ENCODE measurements at places on chromosomes 11 and 22. TPM values are rescaled to one million over a fixed set of nuclear protein-coding genes. Genes with fewer than 3 reads are reported as not detected.
A peak's percentile ranks its signal among the peaks of the same experiment; 100 is the strongest.

The DRG1 gene
- total RNA-seq: 81.0 TPM

The APLNR gene
- total RNA-seq: not detected

The EXPH5 gene
- 3.3 TPM for total RNA-seq

DNA sequence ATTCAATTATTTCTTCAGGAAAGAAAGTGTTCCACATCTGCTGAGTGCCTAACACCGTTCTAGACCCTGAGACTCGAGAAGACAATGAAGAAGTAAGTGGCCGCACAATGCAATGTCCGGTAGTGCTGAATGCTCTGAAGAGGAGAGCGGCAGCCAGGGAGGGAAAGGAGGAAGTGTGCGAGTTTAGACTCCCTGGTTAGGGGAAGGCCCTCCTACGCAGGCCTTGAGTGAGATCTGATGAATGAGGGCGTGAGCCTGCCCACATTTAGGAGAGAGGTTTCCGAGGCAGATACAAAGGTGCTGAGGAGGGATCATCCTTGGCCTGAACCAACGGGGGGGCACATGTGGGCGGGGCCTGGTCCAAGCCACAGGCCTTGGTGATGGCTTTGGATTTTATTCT, 558.6 kb downstream of the NTM start:
- DNase-seq: no peak

DNA sequence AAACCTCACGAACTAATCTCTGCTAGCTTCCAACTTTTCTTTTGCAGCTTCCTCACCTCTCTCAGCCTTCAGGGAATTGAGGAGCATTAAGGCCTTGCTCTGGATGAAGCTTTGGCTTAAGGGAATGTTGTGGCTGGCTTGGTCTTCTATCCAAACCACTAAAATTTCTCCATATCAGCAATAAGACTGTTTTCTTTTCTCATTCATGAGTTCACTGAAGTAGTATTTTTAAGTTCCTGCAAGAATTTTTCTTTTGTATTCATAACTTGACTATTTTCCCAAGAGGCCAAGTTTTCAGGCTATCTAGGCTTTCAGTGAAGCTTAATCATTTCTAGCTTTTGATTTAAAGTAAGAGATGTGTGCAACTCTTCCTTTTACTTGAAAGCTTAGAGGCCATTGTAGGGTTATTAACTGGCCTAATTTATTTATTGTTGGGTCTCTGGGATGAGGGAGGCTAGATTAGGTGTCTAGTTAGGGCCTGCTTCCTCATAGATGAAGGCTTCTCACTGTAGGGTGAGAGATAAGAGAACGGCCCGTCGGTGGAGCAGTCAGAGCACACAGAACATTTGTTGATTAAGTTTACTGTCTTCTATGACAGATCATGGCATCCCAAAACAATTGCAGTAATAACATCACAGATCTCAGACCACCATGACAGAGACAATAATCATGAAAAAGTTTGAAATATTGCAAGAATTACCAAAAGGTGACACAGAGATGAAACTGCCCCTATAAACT, 33.2 kb downstream of the CSF2RB start:
- DNase-seq: no peak

DNA sequence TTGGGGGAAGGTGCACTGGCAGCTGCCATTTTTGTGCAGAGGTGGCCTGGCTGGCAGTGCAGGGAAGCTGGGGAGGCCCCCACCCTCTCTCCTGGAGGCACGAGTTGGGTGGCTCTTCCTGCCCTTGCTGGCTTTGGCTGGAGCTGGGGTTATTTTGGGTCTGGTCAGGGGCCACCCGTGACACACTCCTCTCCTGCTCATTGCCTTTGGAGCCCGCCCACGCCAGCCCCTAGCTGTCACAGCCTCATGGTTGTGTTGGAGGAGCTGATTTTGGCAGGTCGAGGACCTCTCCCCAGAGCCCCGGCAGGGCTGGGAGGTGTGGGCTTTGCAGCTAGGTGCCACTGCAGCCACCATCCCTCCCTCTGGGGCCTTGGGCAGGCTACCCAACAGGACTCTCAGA, 21.5 kb downstream of the FBLN1 start:
- DNase-seq: no peak

- DNase-seq: no peak
Observed at GRCh38 chr11:79982185-79982584, 541.4 kb upstream of the TENM4 start.

DNA sequence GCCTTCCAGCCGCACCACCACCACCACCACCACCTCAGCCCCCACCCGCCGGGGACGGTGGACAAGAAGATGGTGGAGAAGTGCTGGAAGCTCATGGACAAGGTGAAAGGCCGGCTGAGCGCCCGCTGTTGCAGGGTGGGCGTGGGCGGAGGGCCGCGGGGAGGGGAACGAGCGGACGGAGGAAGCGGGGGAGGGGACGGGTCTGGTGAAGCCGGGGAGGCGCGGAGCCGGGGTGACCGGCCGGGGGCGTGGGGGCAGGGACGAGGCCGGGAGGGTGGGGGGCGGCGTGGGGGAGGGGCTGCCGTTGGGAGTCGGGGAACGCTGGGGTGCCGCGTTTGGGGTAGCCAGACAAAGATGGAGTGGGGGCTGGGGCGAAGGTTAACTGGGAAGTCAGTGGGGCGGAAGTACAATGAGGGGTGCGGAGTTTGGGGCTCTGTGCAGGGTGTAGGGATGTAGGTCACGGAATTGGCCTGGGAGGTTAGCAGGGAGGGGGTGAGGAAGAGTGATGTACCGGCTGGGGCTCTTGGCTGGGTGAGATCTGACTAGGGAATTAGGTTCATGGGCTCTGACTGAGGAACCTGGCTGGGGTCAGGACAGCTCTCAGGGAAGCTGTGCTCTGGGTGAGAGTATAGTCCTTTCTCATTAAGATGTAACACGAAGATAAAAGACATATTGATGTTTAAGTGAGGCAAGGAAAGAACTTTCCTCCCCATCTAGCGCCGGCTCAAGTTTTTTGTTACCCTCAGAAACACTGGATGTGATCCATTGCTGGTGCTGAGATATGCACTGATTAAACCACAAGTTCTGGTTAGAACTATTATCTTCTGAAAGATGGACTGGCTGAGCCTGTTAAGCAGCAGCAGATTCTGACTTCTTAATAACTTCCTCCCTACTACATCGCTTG, 624 bp downstream of the CBL start:
- peak; percentile 60 for DNase-seq
